Activated CD4-positive, alpha-beta T cell treated with anti-CD3 and anti-CD28 coated beads, Interleukin-2, amount 10 ng/mL, durations not matched to agents 24 days and 14 days (primary cell): ENCODE measurements at places on chromosomes 6 and 20. TPM values are rescaled to one million over a fixed set of nuclear protein-coding genes. Genes with fewer than 3 reads are reported as not detected.

- DNase-seq: no peak
Observed at GRCh38 chr20:61308477-61308774, 56.4 kb downstream of the CDH4 start.

GRCh38 chr20:32359633-32360332 is 1.7 kb downstream of the ASXL1 start:
- DNase-seq: peak; percentile 73

GRCh38 chr20:46011631-46012482 is 3.1 kb downstream of the MMP9 start:
- peak; percentile 80 for DNase-seq

GRCh38 chr20:46546936-46547335 is 3.5 kb downstream of the OCSTAMP start:
- DNase-seq: peak; percentile 71

- DNase-seq: no peak
Observed at GRCh38 chr20:37353285-37353849, 7.4 kb downstream of the SRC start.

GRCh38 chr6:44251576-44252524 is 4.9 kb downstream of the HSP90AB1 start:
- no peak for DNase-seq

DNA sequence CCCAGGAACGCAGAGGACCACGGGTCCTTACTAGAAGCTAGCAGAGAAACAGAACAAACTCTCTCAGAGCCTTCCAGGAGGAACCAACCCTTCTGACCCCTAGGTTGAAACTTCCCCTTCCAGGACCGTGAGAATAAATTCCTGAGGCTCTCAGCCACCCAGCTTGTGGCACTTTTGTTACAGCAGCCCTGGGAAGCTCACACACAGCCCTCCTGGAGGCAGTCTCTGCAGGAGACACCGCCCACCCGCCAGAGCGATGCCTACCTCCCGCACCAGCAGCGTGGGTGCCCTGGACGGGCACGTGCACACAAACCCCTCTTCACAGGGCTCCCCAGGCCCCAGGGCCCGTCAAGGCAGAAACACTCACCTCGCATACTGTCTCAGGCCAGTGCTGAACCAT is 4.2 kb downstream of the RNASET2 start:
- DNase-seq: peak; percentile 71

GRCh38 chr6:115618256-115618655 is 442.4 kb downstream of the FRK start:
- DNase-seq: no peak

GRCh38 chr20:55211481-55211880 is 736.1 kb downstream of the DOK5 start:
- no peak for DNase-seq

- DNase-seq: peak; percentile 64
Observed at GRCh38 chr6:111113336-111114086, 26.2 kb downstream of the SLC16A10 start.

DNA sequence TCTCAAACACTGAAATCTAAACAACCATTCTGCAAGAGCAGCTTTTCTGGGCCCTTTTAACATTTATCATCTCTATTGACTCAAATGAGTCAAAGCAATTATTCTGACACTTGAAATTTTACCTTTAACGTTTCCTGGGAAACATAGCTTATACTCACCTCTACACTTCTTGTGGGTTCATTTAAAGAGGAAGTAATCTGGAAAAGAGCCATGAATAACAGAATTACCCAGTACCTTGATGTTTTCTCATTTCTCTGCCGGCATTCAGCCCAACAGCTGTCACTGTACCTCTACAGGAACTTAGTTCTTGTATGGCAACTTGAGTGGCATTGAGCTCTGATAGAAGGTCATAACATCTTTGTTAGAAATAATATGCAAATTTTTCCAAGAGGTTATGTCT is 272.2 kb downstream of the KCNQ5 start:
- DNase-seq: no peak

GRCh38 chr20:38272961-38273360 is 12.4 kb upstream of the KIAA1755 start:
- DNase-seq: no peak

DNA sequence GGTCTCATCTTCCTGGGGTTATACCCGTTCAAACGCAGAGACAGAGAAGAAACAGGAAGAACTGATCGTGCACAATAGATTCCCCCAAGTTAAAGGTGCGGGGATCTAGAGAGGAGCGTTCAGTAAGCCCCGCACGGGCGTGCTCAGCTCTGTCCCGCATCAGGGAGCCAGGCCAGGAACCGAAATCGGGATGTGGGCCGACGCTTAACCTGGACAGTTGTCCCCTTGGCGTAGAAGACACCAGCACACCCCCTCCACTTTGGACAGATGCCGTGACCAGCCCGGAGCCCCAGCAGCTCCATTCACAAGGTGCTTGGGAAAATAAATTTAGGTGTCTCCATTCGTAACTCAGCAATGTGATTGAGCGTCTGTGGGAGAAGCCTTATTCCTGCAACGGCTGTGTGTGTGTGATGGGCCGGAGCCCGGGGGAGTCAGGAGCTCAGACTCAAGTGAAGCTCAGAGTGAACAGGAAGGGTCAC is 24.0 kb upstream of the GATA5 start:
- no peak for DNase-seq

GRCh38 chr20:41643504-41643938 is 25.3 kb upstream of the CHD6 start:
- DNase-seq: no peak

DNA sequence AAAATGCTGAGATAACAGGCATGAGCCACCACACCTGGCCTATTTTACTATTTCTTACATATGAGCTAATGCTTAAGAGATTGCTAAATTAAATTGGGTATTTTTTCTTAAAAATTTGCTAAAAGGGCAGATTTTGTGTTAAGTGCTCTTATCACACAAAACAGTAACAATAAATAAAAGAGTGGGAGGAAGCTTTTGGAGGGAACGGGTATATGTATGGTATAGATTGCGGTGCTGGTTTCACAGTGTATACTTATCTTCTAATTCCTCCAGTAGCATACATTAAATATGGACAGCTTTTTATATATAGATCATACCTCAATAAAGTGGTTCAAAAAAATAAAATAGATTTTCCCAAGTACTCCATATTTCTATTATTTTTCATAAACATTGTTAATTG is 39.4 kb upstream of the FABP7 start:
- DNase-seq: no peak

DNA sequence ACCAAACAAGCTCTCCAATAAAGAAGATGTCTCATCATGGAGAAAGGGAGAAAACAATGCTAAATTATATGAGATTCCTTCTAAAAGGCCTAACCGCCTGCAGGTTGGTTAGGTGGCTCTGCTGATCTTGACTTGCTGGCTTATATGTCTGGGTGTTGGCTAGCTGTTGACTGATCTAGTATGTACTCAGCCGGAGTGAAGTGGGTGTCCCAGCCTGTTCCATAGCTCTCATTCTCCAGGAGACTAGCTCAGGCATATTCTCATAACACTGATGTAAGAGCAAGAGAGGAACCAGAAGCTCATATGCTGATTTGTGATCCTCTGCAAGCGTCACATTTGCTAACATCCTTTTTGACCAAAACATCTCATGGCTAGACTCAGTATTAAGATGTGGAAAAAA is 473.0 kb downstream of the BMP2 start:
- DNase-seq: no peak

DNA sequence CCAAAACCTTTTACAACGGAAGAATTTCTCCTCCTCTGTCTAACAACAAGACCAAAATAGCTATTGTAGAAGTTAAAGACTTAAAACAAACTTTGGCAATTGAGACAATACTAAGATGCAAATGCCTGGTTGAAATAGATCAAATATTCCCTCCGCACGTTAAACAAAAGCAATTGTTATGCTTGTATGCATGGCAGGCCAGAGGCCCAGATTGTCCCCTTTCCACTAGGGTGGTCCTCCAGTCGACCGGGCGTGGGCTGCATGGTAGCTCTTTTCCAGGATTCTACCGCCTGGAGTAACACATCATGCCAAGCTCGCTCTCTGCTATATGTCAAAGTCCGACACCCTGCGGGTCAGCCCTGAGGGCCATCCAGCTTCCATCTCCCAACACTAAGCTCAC is 234.7 kb downstream of the RNGTT start:
- no peak for DNase-seq

DNA sequence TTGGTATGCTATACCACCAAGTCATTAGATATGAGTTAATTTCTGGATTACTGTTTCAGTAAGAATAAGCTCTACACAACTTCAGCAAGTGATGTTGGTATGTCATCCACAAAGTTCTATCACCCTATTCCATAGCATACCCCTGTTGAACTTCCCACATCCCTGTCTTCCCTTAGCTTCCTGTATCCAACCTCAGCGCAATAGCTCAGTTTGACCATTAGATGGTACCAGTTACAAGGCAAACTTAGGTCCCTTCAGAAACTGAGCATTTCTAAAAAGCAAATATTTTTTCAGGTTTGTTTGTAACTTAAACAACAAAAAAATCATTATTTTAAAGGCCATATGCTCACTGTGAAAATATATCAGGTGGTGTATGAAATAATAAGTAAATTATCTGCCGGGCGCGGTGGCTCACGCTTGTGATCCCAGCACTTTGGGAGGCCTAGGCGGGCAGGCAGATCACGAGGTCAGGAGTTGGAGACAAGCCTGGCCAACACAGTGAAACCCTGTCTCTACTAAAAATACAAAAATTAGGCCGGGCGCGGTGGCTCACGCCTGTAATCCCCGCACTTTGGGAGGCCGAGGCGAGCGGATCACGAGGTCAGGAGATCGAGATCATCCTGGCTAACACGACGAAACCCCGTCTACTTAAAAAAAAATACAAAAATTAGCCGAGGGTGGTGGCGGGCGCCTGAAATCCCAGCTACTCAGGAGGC is 8.8 kb upstream of the MOG start:
- no peak for DNase-seq

DNA sequence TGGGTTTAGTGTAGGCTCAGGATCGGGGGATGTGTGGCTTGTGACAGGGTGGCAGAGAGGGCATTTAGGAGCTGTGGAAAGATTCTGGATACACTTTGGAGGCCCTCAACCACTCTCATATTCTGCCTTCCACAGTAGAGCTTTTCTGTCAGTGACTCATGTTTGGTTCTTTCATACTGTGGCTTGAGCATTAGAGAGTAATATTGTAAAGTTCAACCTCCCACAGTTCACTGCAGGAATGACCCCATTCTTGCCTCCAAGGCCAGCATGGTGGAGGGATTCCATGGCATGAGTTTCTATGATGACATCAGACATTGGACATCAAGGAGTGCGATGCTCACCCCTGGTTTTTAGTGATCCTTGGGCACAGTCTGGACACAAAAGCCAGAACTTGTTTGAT is 50.9 kb downstream of the DTD1 start:
- no peak for DNase-seq

GRCh38 chr20:59827138-59828056 is 106.0 kb downstream of the SYCP2 start:
- DNase-seq: no peak

DNA sequence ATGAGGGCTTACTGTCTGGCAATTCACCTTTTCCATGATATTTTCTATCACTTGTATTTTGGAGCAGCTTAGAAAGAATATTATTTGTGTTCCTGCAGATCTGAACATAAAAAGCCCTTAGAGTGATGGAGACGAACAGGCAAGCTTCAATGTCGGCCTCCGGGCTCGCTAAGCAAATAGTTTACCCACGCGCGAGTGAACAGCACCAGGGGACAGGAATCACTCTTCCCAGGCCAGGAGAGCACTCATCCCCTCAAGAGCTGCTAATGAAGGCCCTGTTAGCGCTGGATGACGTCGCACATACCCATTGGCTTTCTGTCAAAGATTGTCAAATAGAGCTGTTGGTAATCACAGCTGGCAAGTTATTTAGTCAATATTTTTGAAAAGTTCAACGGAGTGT is 395.7 kb downstream of the ZFAND3 start:
- DNase-seq: no peak

GRCh38 chr6:23940466-23940865 is 185.5 kb upstream of the NRSN1 start:
- DNase-seq: no peak

- DNase-seq: no peak
Observed at GRCh38 chr6:14275493-14275851, 157.9 kb downstream of the CD83 start.

DNA sequence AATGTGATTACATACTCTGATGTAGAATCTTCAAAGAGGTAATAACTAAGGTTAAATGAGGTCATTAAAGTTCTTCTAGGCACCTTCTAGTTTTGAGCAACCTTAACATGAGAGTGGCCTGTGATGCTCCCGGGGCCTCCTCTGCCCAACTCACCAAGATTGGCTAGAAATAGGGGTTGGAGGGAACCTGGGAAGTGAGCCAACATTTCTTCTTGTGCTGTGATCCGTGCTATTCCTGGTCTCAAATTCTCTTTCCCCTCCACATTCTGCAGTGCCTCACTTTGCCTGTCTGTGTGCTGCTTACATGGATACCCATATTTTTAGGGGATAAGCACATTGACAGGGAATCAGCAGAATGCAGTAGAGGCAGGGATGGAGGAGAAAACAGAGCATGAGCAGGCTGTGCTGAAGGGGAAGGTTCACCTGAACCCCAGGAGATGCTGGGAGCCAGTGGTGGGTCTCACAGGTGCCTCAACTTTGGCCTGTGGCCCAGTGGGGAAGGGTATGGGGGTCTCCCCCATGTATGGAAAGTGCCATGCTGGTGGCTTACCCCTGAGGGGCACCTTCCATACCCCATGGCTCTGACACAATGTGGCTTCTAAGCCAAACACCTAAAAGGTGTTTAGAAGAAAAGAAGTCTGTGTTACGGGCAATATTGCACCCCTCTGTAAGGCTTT is 164.7 kb upstream of the CHD6 start:
- DNase-seq: no peak

- DNase-seq: no peak
Observed at GRCh38 chr6:13422681-13423221, 64.6 kb downstream of the GFOD1 start.

Gene C4B
- 2.9 and 3.7 TPM in 2 replicates for total RNA-seq

Gene SCUBE3
- total RNA-seq: 0.02 and 0.07 TPM in 2 replicates

Gene CGA
- total RNA-seq: not detected in 2 replicates

Gene MTCH1
- 119 TPM in 2 replicates for total RNA-seq

Gene RIPPLY2
- not detected in 2 replicates for total RNA-seq

Gene C6orf132
- 0.21 and 0.40 TPM in 2 replicates for total RNA-seq

Gene GABRR1
- not detected in 2 replicates for total RNA-seq

Gene CST2
- total RNA-seq: not detected in 2 replicates

Gene CD109
- 23.6 and 24.2 TPM in 2 replicates for total RNA-seq

Gene HLA-DOA
- total RNA-seq: 0.21 and 0.38 TPM in 2 replicates

Gene MYMX
- total RNA-seq: not detected in 2 replicates

Gene RGS17
- total RNA-seq: not detected in 2 replicates

Gene PKIB
- not detected in 2 replicates for total RNA-seq

Gene PROKR2
- total RNA-seq: not detected in 2 replicates

Gene FILIP1
- total RNA-seq: not detected in 2 replicates

Gene SOBP
- 0.09 and 0.26 TPM in 2 replicates for total RNA-seq

Gene CPNE5
- 0.31 and 0.65 TPM in 2 replicates for total RNA-seq

Gene LAMP5
- total RNA-seq: not detected in 2 replicates

Gene PRRC2A
- total RNA-seq: 290 and 303 TPM in 2 replicates

Gene CYB5R4
- total RNA-seq: 24.7 and 27.0 TPM in 2 replicates

Gene SIRPD
- not detected in 2 replicates for total RNA-seq

Gene DLL1
- 0.17 TPM in 1 of 2 replicates, not detected in the other for total RNA-seq

Gene C6orf163
- total RNA-seq: 1.3 and 1.9 TPM in 2 replicates

Gene CD83
- 80.2 and 84.8 TPM in 2 replicates for total RNA-seq

Gene CCDC170
- total RNA-seq: not detected in 2 replicates

Gene RSPO3
- not detected in 2 replicates for total RNA-seq

Gene SLC44A4
- 0.21 TPM in 1 of 2 replicates, not detected in the other for total RNA-seq

Gene CD93
- total RNA-seq: 1.5 and 1.7 TPM in 2 replicates

Gene CNR1
- total RNA-seq: not detected in 2 replicates

Gene RAET1L
- total RNA-seq: not detected in 2 replicates
